ENCODE measurements at places on chromosomes 5 and 9.

DNA sequence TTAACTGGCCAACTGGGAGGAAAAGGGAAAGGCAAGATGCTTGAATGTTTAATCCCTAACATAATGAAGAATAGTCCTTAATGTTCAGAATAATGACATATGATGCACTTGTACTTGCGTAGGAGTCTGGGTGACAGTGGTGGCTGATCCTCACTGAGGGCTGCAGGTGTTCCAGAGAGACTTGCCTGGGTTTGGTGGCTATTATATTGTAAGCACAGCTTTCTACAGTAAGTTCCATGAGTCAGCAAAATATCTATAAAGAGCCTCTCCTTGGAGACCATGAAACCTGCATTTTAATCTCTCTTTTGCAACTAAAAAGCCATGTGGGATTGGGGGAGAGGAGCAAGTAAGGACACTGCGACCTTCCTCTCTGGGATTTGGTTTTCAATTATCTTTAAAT, 1.9 kb upstream of the NPR2 start:
- DNase-seq = no peak

DNA sequence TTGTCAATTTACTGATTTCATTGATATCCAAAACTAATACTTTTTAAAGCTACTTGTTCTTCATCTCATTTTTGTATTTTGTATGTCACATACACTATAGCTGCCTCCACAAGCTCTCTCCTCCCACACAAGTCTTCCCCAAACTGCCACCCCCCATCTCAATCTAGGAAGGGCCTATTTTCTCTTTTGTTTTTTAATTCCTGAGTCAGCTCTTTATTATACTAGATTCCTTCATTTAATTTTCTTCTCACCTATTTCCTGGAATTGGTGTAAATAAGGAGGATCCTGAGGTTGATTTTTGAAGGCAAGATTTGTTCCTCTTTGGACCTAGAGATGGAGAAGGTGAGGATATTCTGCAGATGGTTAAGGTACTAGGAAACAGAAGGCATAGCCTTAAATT, 277.4 kb downstream of the GABRB2 start:
- no peak for DNase-seq

DNA sequence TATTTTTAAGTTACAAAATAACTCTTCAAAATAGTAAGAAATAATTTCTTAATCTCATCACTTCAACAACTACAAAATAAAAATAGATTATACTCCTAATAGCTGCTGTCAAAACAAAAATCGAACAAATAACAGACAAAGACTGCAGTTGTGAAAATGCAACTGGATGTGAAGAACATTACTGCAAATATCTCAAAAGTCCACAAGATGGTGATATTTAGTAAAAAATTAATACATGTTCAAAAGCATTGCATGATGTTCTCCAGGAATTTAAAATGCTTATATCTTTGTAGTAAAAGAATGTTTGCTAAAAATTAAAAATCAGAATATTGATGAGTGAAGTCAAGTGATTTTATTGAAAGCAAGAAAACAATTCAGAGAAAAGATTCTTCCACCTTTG, 66.2 kb downstream of the MPDZ start:
- DNase-seq = peak; percentile 52

GRCh38 chr9:105975886-105976645, 281.7 kb downstream of the TMEM38B start:
- DNase-seq = peak; percentile 17

- no peak for DNase-seq
These were observed 194.1 kb downstream of the DCP2 start for GRCh38 chr5:113170707-113171106.

DNA sequence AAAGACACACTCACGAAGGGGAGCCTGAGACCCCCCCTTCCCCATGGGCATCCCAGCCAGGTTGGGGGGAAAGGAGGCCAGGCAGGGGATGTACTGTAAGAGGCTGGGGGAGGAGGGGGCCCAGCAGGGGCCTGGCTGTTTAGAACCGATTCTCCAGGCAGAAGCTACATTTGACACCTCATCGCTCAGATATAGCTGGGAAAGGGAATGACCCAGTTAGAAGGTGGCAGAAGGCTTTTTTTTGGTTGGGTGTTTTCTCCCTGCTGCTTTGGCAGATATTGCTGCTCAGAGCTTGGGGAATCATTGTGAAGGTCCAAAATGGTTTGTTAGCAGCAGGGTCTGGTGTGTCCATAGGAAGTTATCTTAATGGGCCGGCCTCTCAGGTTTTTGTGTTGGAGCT, 6.0 kb downstream of the CDX1 start:
- DNase-seq = no peak

DNA sequence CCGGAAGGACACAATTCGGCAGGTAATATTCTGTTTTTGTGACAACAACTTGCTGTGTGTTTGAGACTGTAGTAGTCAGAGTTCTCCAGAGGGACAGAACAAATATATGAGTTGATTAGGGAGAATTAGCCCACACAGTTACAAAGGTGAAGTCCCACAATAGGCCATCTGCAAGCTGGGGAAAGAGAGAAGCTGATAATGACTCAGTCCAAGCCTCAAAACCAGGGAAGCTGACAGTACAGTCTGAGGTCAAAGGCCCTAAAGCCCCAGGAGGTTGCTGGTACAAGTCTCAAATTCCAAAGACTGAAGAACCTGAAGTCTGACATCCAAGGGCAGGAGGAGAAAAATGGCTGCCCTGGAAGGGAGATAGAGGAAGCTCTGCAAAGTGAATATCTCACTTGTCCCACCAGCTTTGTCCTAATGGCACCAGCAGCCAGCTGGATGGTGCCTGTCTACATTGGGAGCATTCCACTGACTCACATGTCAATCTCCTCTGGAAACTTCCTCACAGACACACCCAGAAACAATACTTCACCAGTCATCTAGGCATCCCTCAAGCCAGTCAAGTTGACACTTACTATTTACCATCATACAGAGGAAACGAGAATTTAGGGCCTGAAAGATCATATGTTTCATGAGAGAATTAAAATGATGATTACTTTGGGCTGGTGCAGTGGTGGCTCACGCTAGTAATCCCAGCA, 36.3 kb upstream of the CTXN3 start:
- no peak for DNase-seq

- no peak for DNase-seq
These were observed 158.5 kb downstream of the KIAA0825 start for GRCh38 chr5:94459915-94460314.

DNA sequence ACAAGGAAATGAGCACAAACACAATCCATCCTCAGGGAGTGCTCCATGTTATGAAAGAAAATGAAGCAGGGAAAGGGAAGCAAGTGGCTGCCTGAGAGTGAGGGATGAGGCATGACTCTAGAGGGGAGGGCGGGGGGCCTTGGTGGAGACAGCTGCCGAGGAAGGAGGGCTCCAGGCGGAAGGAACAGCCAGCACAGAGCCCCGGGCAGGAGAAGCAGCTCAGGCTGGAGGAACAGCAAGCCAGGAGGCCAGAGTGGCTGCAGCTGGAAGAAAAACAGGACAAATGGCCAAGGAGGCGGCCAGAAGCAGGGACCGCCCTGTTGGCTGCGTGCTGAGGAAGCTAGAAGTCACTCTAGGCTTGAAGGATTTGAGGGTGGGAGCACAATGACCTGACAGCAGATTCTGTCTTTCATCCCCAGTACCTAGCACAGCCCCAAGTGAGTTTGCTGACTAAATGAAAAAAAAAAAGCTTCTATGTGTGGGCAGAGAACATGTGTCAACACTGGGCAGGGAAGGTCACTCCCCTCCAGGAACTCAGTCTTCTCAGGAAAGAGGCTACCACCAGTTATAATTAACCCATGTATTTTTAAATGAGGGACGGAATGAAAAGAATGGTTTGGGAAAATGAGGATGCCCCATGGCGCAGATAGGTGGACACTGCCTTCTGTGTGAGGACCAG, 142.8 kb downstream of the DCP2 start:
- peak; percentile 55 for DNase-seq

GRCh38 chr9:76266649-76267283, 127.5 kb downstream of the RFK start:
- no peak for DNase-seq

All from fibroblast of mammary gland (primary cell).